Effector memory CD8-positive, alpha-beta T cell (primary cell): ENCODE measurements at places on chromosomes 1 and 21.
A peak's percentile ranks its signal among the peaks of the same experiment; 100 is the strongest.

GRCh38 chr1:228317891-228318810 is 88.5 kb downstream of the TRIM11 start:
- no peak for DNase-seq

DNA sequence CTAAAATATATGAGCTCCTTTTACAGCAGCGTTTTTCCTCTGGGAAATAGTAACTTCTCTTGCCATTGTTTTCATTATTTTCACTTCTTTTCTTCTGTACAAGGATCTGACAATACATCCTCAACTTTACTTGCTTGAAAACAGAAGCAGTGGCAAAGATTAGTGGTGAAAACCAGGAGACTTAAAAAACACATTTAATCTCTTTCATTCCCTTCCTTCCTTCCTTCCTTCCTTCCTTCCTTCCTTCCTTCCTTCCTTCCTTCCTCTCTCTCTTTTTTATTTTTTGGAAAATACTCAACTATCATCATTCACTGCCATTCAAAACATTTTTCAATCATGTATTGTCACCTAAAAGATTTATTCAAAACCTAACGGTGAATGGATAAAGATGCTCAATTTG is 1411.4 kb downstream of the NCAM2 start:
- no peak for DNase-seq

DNA sequence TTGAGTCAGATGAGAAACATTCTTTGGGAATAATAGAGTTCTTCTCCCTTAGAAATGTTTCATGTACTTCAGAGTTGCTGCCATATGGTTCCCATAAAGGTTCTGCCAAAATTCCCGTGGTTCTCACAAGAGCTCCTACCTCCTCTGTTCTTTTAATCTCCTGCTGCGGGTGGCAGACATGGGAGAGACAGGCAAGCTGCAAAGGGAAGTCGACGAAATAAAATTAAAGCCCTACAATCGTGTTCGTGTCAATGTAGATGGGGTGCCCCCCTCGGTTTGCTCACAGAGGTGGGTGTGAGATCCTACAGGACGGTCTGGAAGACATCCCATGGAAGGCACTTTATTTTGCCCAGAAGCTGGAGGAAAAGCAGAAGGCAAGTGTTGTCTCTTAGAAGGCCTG is 276.0 kb downstream of the RWDD3 start:
- no peak for DNase-seq

DNA sequence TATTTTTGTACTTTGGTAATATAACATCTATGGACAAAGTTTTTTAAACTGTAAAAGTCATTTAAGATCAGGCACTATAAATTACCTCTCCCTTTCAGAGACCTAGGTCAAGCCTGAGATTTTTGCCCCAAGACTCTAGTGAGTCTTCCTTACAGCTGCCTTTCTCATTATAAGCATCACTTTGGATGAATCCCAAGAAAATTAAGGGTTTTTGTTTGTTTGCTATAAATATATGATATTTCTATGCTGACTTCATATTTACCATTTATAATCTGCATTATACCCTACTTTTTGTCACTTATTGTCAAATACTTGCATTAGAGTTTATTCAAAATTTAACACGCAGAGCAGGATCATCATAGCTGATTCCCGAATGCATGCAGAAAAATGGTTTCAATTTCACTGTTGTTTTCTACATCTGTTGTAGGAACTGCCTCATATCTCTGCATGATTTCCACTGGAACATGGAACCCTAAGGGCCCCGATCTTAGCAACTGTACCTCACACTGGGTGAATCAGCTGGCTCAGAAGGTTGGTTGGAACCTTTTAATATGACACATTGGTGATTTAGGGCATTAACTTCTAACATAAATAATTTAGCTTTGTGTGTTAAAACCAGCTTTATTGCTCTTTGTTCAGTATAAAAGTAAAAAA is 150.0 kb downstream of the ADGRL2 start:
- no peak for DNase-seq

DNA sequence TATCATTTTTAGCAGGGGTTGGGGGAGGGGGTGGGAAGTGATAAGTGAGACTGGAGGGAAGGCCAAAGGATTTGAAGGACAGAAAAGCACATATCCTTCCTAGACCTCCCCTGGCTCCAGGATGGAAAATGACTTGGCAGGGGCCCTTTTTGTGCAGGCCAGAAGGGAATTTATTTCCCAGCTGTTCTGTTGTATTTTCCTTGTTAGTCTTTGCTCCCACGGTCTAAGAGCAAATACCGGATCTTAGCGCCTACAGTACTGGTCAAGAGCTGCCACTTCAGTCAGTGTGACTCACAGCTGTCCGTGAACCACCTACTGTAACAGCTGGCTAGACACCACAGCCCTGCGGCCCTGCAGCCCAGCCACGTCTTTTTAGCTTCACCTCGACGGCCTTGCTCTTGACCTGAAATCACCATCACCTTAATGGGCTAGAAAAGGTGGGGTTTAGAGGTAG is 51.0 kb upstream of the ERRFI1 start:
- no peak for DNase-seq

DNA sequence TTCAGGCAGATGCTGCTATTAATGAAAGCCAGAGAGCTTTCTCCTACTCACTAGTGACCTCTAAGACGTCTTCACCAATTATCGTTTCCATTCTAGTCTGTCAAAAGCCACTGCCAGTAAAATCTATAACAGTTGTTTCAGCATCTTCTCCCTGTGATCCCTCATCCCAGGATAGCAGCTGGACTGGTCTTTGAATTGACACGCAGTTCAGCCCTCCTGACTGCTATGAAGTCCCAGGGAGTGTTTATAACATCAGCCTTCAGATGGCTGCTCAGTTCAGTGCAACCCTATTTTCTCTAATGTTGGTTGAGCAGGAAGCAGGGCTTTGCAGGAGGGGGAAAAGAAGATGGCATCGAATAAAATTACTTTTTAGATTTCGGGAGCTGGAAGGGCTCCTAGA is 23.6 kb upstream of the MARK1 start:
- no peak for DNase-seq

- DNase-seq = no peak
These were observed 55.7 kb downstream of the WNT9A start for GRCh38 chr1:227891955-227892488.

- DNase-seq = peak; percentile 29
These were observed 1.7 kb upstream of the TNFRSF9 start for GRCh38 chr1:7942214-7942921.

DNA sequence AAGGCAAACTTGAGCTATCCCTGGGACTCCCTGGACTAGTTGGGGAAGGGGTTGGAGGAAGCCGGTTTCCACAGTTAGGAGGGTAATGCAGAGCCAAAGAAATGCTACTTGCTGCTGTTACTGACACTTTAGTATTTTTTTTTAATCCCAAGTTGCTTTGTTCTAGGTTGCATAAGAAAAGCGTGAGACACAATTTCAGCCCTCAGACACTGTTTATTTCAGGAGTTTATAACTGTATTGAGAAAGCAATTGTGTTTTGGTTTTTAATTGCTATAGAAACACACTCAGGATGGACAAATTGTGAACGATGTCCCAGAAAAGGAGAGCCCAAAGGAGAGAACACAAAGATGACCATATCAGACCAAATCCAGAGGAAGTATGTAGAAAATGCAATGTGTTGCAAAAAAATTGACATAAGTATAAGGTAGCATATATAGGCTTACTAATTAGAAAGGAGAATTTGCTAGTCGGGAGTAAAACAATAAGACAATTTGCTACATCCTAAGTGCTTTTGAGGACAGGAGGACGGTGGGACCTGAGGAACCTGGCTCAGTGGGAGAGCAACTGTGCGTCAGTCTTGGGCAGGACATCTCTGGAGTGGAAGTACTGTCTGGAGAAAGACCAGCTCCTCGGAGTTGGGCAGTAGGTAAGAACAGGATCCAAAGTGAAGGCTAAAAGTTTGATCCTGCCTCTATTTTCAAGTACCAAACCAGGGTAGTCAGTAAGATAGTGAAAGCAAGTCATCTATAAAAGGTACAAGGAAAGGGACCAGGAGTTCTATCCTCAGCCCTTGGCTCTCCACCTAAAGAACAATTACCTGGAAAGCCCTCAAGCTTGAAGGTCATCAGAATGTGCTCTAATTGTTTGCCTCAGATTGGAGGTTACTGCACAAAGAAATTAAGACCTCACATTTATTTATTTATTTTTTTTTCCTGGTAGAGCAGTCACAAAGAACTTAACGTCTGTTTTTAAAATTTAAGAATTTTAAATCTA is 39.9 kb downstream of the DIPK1A start:
- DNase-seq = no peak

- no peak for DNase-seq
These were observed 943.4 kb downstream of the TTLL7 start for GRCh38 chr1:83055391-83056170.

- DNase-seq = no peak
These were observed 627 bp upstream of the GNB1 start for GRCh38 chr1:1891349-1892078.

GRCh38 chr1:66940981-66941380 is 16.2 kb downstream of the MIER1 start:
- DNase-seq = no peak

DNA sequence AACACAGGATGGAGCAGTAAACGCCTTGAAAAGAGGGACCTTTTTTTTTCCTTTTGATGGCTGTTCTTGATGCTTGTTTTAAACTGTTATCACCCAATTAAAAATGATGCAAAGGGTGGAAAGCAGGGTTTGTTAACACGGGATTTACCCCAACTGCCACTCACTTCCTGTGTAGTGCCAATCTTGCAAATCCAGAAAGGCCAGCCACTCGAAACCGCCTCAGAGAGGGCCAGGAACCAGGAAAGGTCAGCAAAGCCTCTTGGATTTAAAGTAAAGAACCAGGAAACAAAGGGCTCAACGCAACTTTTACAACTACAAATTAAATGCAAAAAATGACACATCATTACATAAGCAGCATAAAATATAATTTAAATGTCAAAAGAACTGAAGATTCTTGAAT is 347.4 kb downstream of the PDE4B start:
- DNase-seq = no peak

DNA sequence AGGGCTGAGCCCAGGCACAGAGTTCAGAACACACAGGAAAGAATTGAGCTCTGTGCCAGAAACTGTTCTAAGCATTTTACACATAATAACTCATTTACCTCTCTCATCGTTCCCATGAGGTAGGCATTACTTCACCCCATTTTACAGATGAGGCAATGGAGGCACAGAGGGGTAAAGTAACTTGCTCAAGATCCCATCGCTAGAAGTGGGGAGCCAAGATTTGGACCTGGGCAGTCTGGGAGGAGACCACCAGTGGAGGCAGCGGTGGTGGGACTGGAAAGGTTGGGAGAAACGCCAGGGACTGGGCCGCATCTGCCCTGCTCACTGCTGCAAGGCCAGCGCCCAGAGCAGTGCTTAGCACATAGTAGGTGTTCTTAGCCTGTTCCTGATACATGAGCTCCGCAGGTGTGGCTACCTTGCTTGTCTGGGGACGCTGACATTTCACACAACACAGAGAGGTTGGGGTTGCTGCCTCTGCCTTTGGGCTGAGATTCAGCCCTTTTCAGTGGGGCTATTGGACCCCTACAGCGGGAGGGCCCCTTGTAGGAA is 27.8 kb upstream of the EPS8L3 start:
- DNase-seq = no peak
